ENCODE measurements at places on chromosomes 5 and 9. TPM values are rescaled to one million over a fixed set of nuclear protein-coding genes. Genes with fewer than 3 reads are reported as not detected.

- H3K4me1 ChIP-seq = peaks cover 2% of the 10 kb centered on the region
- H3K36me3 ChIP-seq = no peaks in the 10 kb centered on the region
- H3K27me3 ChIP-seq = no peaks in the 10 kb centered on the region
- no peak overlapping the region for H3K27ac ChIP-seq
These were observed 113.1 kb downstream of the FBXL7 start for GRCh38 chr5:15612915-15613635.

DNA sequence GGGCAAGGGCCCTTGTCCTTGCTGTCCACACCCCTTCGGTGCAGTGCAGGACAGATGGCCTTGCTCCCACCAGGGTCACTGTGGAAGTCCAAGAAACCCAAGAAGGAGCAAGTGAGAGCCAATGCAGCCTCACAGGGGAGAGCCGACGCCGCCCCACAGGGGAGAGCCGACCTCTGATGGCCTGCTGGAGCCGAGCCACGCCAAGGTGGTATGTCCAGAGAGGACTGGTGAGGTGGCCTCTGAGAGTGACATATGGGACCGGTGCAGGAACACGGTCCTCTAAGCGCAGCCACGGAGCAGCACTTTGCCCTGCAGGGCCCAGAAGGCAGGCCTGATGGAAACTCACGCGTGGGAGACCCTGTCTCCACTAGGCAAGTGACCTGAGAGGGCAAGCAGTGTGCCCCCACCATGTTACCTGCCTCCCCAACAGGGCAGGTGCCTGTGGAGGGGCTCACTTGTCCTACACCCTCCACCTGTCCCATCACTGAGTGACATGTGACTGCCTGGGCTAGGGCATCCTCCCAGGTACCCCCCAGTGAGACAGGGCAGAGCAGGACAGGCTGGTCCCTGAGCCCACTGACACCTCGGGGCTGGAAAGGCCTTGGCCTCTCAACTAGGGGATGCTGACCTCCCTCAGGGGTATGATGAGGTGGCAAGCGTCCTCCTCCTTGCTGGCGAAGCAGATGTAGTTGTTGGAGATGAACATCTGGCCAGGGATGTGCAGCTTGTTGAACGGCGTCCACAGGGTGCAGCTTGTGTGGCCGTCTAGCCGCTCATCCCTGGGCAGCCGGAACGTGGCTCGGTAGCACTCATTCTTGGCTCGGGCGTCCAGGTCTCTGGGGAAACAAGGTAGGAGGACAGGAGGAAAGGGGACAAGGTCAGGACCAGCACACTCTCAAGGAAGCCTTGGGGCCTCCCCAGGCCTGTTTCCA is 16.7 kb downstream of the TBC1D9B start:
- no peak overlapping the region for H3K4me3 ChIP-seq
- no peak overlapping the region for H3K27ac ChIP-seq
- no peaks in the 10 kb centered on the region for H3K27me3 ChIP-seq
- H3K4me1 ChIP-seq = no peaks in the 10 kb centered on the region
- DNase-seq = no peak

DNA sequence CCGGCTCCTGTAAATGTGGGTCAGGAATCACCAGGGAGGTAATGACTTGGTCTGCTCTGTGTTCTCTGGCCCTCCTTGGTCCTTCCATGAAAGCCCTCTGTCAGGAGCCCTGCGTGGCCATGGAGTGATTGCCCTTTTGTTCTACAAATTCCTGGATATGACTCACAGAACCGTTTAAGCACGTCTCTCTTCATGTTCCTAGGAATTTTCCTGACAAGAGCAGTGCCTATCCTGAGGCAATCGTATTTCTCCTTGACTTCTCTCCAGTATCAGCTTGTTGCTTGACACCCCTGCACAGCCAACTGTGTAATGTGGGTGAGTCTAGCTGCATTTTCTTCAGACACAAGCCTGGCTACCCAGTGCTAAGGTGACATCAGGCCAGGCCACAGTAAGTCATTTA is 274.3 kb upstream of the ZNF462 start:
- no peak overlapping the region for H3K27ac ChIP-seq
- no peaks in the 10 kb centered on the region for H3K36me3 ChIP-seq
- H3K27me3 ChIP-seq = no peaks in the 10 kb centered on the region
- no peaks in the 10 kb centered on the region for H3K4me1 ChIP-seq

DNA sequence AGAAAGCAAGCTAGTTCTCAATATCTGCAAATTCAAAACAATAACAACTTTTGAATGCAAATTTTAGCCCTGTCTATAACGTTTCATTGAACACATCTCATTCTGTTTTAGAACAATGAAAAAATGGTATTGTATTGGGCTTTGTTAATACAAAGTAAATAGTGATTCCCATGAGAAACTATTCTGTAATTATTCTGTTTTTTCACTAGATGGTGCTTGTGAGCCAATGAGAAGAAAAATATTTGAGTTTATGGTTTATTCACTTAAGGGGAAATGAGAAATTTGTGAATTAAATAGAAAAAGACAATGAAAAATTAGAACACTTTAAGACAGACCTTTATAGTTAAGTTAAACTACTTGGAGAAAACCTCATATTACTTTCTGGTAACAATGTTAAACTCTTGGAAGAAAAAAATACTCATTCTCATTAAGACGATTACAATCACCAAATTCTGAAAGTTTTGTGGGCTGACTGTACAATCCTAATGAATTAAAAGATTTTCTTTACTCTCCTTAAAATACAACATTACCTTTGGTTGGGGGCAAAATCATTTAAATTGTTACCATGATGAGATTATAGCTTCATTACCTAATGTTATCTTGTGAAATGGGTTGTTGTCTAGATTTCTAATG is 127.0 kb downstream of the NNT start:
- H3K27me3 ChIP-seq = no peaks in the 10 kb centered on the region
- DNase-seq = no peak
- peaks cover 2% of the 10 kb centered on the region for H3K4me1 ChIP-seq
- H3K36me3 ChIP-seq = no peaks in the 10 kb centered on the region
- no peak overlapping the region for H3K4me3 ChIP-seq

- no peak for DNase-seq
- no peaks in the 10 kb centered on the region for H3K36me3 ChIP-seq
- no peak overlapping the region for H3K4me3 ChIP-seq
- no peaks in the 10 kb centered on the region for H3K4me1 ChIP-seq
These were observed 148.5 kb downstream of the NMUR2 start for GRCh38 chr5:152256580-152256979.

- no peak overlapping the region for H3K27ac ChIP-seq
- H3K36me3 ChIP-seq = no peaks in the 10 kb centered on the region
- peaks cover 2% of the 10 kb centered on the region for H3K4me1 ChIP-seq
- no peaks in the 10 kb centered on the region for H3K27me3 ChIP-seq
These were observed 25.7 kb downstream of the TRIO start for GRCh38 chr5:14168793-14169262.

DNA sequence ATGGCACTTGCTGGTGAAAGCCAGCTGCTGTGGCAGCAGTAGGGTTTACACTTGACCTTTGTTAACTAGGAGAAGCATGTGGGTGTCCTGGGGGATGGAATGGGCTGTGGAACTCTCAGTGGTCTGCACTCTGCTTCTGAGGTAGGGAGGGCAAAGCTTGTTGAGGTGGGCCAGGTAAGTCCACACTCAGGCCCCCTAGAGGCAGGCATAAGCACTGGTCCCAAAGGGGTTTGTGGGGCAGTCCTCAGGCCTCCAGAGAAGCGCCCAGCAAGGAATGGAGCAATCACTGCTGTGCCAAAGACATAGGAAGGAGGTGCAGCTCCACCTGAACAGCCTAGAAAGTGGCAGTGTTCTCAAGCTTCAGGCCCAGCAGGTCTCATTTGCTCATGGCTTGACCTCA is 34.7 kb downstream of the INSL4 start:
- H3K27ac ChIP-seq = no peak overlapping the region
- no peaks in the 10 kb centered on the region for H3K27me3 ChIP-seq
- peaks cover 2% of the 10 kb centered on the region for H3K4me1 ChIP-seq
- DNase-seq = no peak
- H3K4me3 ChIP-seq = no peak overlapping the region

Gene MED27
- total RNA-seq = 16.8 TPM

Gene IL13
- not detected for total RNA-seq

Gene GLT6D1
- not detected for total RNA-seq

Gene AQP7
- total RNA-seq = 2.7 TPM

Gene CCDC152
- total RNA-seq = 0.78 TPM

Data from aorta (tissue), 5 donors.